ENCODE measurements at places on chromosomes 4 and X.

DNA sequence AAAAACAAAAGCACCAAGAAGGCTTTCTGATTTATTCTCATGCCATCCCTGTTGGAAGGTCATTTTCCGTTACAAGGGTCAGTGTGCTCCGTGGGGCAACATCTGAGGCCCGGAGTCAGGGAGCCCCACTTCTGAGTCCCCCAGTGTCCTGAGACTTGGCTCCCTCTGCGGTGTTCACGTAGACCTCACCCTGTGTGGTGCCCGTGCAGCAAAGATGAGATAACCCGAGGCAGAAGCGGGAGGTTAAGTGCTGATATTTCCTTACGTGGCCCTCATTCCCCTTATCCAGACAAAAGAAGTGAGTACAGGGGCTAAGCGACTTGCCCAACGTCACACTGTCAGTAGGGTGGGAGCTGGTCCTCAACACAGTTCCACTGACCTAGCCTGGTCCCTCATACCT is 3.5 kb downstream of the JAKMIP1 start:
- DNase-seq, result no peak

DNA sequence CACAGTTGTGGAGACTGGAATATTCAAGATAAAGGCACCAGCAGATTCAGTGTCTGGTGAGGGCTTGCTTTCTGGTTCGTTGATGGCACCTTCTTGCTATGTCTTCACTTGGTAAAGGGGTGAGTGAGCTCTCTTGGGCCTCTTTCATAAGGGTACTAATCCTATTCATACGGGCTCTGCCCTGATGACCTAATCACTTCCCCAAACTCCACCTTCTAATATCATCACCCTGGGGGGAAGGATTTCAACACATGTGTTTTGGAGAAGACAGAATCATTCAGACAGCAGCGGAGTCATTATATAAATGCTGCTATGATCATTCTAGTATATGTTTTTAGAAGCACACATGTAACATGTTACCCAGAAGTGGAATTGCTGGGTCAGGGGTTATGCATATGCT is 295.3 kb upstream of the CTSO start:
- DNase-seq, result no peak

DNA sequence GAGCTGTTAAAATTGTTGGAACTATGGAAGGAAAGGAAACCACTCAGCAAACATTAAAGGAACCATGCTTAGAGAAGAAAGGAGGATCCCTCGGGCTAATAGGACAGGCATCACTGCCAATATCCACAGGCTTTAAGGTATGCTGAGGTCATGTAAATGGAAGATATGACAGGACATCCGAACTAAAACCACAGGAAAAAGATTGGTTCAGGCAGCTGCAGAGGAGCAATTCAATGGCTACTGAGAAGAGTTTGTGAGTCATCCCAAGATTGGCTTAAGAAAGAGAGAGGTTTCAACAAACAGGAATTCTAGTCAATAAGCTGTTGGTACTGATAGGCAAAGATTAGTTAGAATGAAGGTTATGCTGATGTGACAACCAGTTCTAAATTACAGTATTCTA is 106.4 kb upstream of the FAM241A start:
- no peak for DNase-seq

DNA sequence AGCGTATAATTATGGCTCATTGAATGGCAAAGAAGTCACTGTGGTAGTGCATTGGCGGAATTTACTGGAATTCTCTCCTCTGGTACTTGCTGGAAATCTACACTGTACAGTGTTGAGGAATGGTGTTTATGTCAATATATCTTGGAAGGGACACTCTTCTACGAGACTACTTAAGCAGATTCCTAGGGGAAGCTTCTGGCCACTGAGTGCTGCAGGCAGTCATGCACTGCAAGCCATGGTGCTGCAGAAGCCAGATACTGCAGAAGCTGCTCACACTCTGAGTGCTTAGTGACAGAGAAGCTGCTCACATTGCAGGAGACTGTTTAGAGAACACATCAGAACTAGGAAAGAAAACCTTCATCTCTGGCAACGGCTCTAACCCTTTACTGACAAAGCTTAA is 725.0 kb downstream of the CCSER1 start:
- DNase-seq, result peak; percentile 17

DNA sequence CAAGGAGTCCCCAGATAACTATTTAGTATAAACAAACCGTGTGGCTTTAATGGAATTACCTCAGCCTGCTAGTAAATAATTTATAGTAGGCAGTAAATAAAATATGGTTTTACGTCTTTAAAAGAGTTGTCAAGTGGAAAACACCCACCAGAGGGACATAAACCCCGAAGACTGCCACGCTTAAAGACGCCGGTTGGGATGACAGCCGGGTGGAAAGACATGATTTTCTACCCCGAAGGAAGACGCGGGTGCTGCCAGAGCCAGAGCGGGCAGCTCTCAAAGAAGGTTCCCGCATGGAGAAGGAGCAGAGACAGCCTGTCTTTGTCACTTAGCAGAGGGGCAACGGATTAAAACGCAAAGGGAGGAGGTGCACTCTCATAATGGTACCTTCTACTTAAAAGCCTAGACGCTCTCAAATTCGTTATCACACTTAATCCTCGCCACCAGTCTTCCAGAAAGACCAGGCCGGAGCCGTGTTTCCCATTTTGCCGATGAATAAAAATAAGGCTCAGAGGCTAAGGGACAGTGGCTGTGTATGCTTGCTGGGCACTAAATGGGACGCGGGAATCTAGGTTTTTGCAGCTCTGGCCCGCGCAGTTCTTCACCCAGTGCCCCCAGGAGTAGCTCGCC is 140.5 kb upstream of the ZIC3 start:
- DNase-seq, result no peak

GRCh38 chrX:39304746-39305145 is 503.5 kb downstream of the MID1IP1 start:
- DNase-seq, result no peak

GRCh38 chr4:23888421-23889319 is 1.2 kb downstream of the PPARGC1A start:
- DNase-seq, result no peak

- no peak for DNase-seq
Observed at GRCh38 chrX:69493193-69493592, 10.9 kb upstream of the NALF2 start.

GRCh38 chrX:28586286-28586685 is 960 bp upstream of the IL1RAPL1 start:
- DNase-seq, result peak; percentile 19

DNA sequence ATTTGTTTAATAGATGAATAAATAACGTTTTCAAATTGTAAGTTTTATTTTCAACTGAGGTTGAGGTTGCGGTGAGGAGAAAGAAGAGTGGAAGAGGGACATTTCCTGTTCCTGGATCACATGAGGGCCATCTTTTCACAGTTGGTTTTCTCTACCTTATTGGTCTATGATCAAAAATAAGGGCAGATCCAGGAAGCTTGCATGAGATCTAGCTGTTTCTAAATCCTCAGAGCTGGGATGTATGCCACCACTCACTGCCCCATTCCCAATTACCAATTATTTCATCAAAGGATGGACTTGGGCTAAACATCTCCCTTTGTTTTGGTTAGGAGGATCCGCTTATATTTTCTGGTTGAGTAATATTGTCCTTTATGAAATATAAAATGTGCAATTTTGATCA is 104.8 kb upstream of the TLL1 start:
- no peak for DNase-seq

DNA sequence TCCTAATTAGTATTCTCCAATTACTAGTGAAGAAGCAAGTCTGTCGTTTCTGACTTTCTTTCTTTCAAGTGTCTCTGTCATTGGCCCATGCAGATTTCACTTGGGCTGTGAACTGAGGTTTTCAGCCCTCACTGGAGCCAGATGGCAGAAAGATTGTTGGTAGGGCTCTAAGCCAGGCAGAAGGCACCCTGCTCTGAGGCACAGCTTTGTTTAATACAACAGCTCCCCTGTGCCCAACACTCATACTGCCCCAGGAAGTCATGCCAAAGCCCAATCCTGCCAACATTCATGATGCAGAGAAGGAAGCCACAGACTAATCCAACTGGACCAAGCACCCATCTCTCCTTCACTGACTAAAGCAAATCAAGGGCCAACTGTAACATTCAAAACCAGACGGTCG is 117.1 kb upstream of the FRG1 start:
- DNase-seq, result peak; percentile 70

DNA sequence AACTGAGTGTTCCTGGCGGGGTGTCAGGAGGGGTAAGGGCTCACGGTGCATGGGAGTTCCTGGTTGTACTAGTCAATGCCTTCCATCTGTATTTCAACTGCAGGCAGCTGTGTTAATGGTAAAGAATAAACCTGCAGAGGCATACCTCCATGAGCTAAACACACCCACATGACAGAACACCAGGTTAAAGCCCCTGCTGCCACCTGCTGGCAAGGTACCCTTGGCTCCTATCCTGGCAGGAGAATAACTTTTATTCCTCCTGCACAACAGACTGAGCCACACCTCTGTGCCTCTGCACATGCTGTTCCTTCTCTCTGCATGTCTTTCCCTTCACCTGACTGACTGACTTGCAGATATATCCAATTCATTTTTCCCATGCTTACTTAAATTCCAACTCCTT is 11.1 kb downstream of the ITIH6 start:
- DNase-seq, result no peak

GRCh38 chrX:14777525-14777924 is 95.3 kb downstream of the FANCB start:
- no peak for DNase-seq

- DNase-seq, result no peak
Observed at GRCh38 chr4:148330161-148330560, 112.1 kb downstream of the NR3C2 start.

DNA sequence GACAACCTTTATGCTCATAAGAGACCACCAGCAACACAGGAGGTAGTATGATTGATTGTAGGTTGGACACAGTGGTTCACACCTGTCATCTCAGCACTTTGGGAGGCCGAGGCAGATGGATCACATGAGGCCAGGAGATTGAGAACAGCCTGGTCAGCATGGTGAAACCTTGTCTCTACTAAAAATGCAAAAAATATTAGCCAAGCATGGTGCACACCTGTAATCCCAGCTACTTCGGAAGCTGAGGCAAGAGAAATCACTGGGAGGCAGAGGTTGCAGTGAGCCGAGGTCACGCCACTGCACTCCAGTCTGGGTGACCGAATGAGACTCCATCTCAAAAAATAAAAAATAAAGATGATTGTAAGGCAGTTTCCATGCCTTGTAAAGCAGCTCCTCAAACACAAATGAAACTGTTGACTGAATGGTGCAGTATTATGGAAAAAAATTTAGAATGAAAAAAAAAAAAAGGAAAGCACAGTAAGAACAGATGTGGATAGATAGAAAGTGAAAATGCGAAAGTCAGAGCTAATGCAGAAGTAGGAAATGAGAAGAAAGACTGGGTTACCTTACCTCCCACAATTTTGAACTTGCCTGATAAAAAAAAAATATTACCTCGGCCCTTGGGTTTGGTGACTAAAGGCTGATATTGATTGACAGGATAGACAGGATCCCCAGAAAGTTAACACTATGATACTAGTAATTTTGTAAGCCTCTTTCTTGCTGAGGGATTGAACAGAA is 249.2 kb upstream of the TRAM1L1 start:
- DNase-seq, result no peak

DNA sequence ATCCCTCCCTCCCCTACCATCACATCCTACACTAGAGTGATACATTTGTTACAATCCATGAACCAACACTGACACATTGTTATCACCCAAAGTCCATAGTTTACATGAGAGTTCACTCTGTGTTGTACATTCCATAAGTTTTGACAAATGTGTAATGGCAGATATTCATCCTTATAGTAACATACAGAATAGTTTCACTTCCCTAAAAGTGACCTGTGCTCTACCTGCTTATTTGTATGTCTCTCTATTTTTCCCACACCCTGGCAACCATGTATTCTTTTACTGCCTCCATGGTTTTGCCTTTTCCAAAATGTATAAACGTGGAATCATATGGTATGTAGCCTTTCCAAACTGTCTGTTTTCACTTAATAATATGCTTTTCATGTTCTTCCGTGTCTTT is 42.2 kb upstream of the HPGD start:
- DNase-seq, result no peak

- no peak for DNase-seq
Observed at GRCh38 chrX:12309040-12309743, 170.9 kb downstream of the FRMPD4 start.

- DNase-seq, result no peak
Observed at GRCh38 chrX:143648705-143649104, 12.8 kb upstream of the SLITRK4 start.

GRCh38 chr4:86564795-86565194 is 29.3 kb upstream of the PTPN13 start:
- DNase-seq, result no peak

GRCh38 chr4:182291597-182292270 is 48.5 kb downstream of the TENM3 start:
- no peak for DNase-seq

GRCh38 chrX:23766650-23767551 is 16.1 kb upstream of the SAT1 start:
- no peak for DNase-seq

GRCh38 chr4:171246948-171247347 is 566.3 kb upstream of the GALNTL6 start:
- no peak for DNase-seq

GRCh38 chr4:168531305-168531704 is 34.5 kb downstream of the PALLD start:
- no peak for DNase-seq

- DNase-seq, result no peak
Observed at GRCh38 chr4:131207589-131207988, 1941.5 kb upstream of the PCDH10 start.

GRCh38 chrX:10098270-10098713 is 58.5 kb upstream of the CLCN4 start:
- no peak for DNase-seq

DNA sequence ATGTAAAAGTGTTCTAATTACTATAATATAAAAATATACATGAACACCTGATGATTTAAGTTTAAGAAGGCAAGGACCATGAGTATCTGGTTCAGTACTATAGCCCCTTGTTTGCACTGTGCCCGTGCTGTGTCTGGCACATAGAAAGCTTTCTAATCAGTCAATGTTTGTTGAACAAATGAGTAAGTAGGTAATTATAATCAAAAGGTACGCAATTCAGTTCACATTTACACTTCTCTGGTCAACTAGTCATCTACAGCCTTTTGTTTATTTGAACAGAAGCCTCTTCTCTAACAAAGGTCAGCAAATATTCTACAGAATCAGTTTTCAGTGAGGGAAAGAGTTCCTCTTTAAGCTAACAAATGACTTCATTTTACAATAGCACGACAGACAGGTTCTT is 523.3 kb downstream of the SMARCA1 start:
- no peak for DNase-seq

DNA sequence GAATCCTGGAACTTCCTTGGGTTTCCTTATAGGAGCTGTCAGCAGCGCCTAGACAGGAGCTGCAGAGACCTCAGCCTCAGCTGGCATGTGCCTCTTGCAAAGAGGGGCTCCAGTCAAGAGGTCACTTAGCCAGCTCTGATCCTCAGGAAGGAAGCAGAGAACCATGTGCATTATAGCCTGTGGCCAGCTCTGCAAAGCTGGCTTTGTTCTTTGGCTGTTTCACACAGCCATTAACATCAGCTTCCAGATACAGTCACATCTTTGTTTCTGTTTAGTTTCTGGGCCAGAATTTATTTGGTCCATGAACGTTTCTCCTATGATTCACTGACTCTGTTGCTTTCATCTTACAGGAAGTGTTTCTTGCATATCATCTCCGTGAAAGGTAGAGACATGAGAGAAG is 92.4 kb downstream of the CC2D2A start:
- DNase-seq, result peak; percentile 48

- peak; percentile 47 for DNase-seq
Observed at GRCh38 chrX:6225911-6226595, 2.6 kb downstream of the NLGN4X start.
